ENCODE measurements at places on chromosomes 11 and 22.

GRCh38 chr11:33449798-33450197 is 192.6 kb downstream of the HIPK3 start:
- DNase-seq: no peak

GRCh38 chr11:67576735-67577475 is 6.7 kb upstream of the GSTP1 start:
- DNase-seq: no peak

DNA sequence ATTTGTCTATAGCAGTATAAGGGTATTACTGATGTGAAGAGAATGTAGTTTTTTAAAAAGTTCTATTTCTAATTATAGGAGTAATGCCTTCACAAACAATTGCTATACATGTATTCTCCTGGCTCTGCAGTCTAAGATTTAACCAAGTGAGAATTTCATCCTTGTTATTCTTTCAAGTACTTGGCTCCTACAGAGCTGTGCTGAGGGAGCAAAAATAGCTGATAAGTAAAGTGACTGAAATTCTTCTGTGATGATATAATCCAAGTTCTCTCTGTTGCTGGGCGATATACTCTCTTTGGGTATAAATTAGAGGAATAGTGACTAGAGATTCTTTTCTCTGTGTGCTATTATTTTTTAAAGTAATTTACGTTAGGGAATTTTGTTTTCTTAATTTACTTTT is 68.0 kb downstream of the PGR start:
- no peak for DNase-seq

DNA sequence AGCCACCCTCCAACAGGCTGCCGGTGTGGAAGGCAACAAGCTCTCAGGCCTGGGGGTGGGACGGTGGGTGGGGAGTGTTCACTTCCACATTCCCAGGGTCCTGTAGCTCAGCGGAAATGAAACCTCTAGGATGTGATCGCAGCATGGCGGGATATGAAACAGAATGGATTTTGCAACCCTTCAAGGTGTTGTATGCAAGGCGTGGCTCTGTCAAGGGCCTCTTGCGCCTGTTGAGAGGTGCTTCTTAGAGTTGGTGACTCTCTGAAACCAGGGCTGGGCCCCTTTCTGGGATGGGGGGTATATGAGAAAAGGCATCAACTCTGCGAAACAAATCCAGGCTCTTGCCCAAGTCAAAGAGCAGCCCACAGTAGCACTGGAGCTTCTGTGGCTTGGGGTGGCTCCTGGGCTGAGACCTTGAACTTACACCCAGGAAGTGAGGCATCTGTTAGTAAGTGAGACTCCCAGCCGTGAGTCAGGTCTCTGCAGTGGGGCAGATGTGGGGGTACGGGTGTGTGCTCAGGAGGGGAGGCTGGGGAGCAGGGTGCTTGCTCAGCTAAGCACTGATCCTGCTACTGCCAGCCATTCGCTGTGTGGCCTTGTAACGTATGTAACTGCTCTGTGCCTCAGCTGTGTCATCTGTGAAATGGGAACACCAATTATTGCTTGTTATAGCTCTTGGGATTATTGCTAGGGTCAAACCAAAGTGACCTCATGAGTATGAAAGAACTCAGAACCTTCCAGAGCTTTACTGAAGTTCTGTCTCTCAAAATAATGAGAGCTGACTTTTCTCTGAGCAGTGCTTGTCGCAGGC is 28.3 kb downstream of the NECTIN1 start:
- no peak for DNase-seq

DNA sequence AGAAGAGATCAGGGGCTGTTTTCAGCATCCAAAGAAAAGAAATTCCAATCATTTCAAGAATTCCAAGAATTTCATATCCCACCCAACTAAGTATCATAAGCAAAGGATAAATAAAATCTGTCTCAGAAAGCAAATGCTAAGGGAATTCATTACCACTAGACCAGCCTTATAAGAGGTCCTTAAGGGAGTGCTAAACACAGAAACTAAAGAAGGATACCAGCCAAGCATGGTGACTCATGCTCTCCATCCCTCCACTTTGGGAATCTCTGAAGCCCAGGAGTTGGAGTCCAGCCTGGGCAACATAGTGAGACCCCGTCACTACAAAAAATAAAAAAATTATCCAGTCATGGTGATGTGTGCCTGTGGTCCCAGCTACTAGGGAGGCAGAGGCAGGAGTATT is 17.8 kb downstream of the FADD start:
- DNase-seq: no peak

GRCh38 chr11:112902361-112903011 is 58.7 kb upstream of the NCAM1 start:
- DNase-seq: no peak
